Ascending aorta (tissue), 2 donors: ENCODE measurements at places on chromosomes 16 and 17.

GRCh38 chr17:16353317-16354174 lies at the start of gene CENPV:
CENPV (minus strand) TSS chr17:16353469; CDS start chr17:16353436, 33 bp downstream.
- no peak for DNase-seq

DNA sequence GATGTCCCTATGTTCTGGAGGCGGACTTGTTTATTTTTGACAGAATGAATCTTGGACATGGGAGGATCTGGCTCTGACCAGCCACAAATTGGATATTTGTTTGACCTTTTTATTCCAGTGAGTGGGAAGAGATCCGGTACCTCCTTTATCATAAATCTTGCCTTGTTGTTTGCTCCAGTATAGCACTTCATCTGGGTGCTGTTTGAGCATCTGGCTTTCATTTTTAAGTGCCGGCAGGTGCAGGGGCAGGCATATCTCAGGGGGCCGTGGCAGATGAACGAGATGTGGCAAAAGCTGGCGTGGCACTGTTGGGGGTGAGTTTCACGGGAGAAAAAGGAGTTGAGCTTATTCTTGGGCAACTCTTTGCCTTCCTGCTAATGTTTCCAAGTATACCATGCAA lies 37.8 kb downstream of the MSI2 start:
- no peak for DNase-seq

- peak; percentile 63 for DNase-seq
Measured at GRCh38 chr17:77363821-77364361, 223.1 kb downstream of the SEC14L1 start.

DNA sequence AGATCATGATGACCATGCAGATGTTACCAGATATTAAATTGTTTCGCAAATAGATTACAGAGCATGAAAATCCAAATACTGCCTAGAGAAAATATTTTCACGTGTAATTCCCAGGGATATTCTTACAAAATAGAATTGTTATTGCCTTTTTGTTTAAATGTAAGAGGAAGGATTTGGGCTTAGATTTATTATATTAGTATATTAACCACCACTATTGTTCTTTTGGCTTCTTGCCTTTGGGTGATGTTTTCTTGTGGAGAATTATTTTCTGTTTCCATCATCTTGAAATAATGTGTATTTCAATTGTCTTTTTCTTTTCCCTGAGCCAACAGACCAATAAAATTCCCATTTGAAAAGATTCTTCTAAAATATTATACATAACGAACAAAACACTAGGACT lies 109.7 kb upstream of the NUDT7 start:
- DNase-seq: no peak

DNA sequence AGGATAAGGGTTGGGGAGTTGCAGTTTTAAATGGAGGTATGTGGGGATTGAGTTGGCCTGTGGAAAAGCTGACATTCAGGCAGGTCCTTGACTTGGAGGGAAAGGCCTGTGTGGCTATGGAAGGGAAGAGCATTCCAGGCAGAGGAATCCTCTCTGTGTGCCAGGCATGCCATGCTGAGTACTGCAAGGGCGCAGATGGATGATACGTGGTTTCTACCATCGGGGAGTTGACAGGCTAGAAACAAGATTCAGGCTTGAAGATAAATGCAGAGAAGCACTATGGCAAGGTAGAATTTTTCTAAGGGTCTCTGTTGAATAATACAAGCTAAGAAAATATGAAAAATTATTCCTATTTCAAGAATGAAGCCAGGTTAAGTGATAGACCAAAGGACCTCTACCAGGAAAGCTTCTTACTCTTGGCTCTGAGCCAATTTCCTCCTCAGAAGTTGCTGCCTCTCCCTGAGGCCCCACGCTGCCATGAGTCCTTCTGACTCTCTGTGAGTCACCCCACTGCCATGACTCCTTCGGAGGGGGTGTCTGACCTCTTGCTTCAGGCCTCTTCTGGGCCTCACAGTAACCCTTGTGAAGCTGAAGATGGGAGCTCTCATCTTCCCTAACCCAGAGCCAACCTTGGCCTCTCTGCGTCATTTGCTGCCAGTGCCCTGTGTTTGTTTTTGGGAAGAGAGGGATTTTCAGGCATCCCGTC lies 75.8 kb downstream of the WNT3 start:
- DNase-seq: no peak

DNA sequence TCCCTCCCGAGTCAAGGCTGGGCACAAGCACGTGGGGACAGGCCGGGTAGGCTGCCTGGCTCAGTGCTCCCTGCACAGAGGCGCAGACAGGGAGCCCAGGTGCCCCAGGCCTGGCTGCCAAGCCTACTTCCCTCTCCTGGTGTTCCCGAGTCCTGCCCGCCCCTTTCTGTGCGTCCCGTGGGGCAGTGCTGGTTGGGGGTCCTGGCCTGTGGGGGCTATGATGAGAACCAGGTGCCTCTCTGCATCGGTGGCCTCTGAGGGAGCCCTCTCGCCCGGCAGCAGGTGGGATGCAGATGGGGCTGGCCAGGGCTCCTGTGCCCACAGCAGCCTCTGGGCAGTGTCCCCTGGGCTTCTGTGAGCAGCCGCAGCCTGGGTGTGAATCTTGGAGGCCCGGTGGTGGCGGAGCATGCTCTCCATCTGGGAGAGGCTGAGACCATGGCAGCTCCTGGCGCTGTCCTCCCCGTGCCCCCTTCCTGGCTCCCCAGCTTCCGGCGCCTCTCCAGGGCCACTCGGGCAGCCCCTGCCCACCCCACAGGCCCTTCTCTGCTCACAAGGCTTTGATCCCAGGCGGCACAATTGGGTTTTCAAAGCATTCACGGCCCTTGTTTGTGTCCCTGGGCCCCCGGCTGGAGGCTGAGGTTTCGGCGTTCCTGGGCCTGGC lies 7.2 kb downstream of the CENPX start:
- DNase-seq: no peak

- no peak for DNase-seq
Measured at GRCh38 chr16:86661706-86662105, 83.4 kb downstream of the FOXL1 start.

DNA sequence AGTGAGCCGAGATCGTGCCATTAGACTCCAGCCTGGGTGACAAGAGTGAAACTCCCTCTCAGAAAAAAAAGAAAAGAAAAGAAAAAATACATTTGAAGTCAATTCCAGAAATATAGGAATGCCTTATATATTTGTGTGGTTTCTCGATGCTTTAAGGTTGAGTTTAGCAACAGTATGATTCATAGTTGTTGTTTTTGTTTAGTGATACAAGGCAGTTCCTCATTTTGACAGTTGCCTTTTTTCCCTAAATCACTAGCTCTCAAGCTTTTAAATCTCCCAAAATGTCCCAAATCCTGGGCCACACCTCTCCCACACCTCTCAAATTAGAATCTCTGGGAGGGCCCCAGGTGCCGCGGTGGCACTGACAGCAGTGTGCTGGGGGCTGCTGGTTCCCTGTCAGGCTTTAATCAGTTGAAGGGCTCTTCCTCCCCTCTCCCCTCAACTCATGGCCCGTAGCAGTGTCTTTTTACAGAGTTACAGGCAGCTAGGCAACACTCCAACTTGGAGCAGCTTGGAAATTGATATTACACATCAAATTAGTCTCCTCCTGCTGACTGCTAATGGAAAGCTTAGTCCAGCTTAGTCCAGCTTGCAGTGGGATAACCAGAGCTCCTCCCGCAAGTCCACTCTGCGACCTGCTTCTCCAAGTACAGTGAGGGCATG lies 58.4 kb downstream of the EPN2 start:
- no peak for DNase-seq

- no peak for DNase-seq
Measured at GRCh38 chr17:8155996-8156245, 3.7 kb upstream of the PER1 start.

DNA sequence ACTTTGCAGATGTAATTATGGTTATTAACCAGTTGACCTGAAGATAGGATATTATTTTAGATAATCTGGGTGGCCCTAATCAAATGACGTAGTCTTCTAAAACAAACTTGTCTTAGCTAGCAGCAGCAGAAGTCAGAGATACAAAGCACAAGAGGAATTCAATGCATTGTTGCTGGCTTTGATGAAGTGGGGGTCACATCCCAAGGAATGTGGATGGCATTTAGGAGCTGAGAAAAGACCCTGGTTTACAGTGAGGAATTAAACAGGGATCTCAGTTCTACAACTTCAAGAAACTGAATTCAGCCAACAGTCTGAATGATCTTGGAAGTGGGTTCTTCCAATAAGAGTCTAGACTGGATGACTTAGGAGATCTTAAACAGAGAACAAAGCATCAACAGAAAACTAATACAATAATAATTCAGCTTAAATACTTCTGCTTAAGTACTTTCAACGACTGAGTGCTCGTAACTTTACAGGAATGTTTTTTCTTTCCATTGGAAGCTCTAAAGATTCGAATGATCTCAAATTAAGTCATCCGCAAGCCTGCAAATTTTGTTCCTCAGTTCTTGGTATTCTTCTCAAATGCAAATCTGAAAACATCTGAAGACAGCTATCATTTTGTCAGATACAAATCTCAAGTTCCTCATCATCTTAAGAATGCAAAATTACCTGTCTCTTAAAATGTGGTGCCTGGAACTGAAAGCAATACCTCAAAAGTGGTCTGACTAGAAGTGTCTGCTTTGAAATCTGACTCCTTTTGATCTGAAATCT lies 3.3 kb downstream of the C16orf46 start:
- DNase-seq: no peak
